ENCODE measurements at places on chromosomes 1 and 21. TPM values are rescaled to one million over a fixed set of nuclear protein-coding genes. Genes with fewer than 3 reads are reported as not detected.

Gene TNFRSF4
- 1.6 TPM for total RNA-seq

DNA sequence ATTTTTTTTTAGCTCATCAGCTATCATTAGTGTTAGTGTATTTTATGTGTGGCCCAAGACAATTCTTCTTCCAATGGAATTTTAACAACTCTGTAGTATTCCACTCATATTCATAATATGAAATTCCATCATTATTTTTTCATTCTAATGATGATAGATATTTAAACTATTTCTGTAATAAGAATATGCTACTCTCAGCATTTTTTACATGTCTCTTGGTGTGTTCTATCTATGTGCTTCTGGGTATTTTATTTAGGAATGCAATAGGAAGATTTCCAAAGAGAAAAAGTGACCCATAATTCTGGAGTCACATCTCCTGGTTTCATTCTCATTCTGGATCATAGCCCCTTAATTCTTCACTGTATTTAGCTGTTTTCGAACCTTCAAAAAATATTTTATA, 109.5 kb downstream of the LRRC53 start:
- no peak for DNase-seq

- DNase-seq = no peak
These were observed 25.6 kb downstream of the HHIPL2 start for GRCh38 chr1:222522105-222522915.

GRCh38 chr1:182255494-182255893, 136.1 kb downstream of the GLUL start:
- DNase-seq = no peak

GRCh38 chr1:234231061-234231892, 142.0 kb upstream of the COA6 start:
- no peak for DNase-seq

Data from left cardiac atrium (tissue), 4 donors.